Astrocyte of the hippocampus (primary cell): ENCODE measurements at places on chromosomes 1 and 21.

- no peak for DNase-seq
These were observed 1.6 kb downstream of the C1orf105 start for GRCh38 chr1:172421974-172422604.

DNA sequence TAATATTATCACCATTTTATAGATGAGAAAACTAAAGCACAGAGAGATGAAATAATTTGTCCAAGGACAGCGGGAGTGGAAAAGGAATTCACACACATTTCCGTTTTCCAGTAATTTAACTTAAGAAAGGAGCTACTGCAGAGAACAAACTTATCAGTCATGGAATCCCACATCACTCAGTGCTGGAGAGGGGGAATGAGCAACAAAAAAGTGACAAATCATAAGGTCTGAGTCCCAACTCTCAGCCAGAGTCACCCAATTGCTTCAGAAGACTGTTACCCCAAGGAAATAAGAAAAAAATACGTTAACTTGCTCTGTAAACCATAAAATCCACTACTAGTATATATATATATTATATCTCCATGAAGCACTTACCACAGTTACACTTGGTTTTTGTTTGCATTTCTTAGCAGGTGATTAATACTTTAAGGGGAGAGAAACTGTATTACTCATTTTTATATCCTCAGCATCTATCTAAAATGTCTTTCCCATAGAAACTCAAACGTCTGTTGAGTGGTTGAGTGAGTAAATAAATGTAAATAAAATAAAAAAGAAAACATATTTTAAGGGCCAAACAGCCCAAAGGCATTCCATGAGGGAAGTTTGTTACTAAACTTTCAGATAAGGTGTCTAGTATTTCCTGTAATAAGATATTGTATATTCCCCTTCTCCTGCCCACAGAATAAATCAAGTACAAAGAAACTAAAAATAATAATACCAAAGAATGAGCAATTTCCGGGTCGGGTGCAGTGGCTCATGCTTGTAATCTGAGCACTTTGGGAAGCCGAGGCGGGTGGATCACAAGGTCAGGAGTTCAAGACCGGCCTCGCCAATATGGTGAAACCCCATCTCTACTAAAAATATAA lies 76.8 kb downstream of the SLC45A1 start:
- DNase-seq, result peak; percentile 62

- DNase-seq, result peak; percentile 26
These were observed 8.7 kb downstream of the NPHP4 start for GRCh38 chr1:5983361-5984103.

DNA sequence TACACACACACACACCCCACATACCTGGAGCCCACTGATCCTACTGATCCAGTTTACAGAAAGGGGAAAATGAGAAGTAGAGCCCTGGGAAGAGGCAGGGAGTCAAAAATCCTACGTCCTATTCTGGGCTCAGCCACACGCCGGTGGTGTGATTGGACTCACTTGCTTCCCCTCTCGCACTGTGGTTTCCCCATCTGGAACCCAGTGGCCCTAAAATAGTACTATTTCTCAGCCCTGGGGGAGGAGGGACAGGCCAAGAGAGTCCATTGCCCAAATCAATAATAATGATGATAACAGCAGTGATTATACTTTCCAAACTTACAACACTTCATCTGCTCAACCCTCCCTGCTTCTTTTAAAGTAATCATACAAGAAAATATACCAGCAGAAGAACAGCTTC lies 2.9 kb upstream of the PIGR start:
- DNase-seq, result no peak

DNA sequence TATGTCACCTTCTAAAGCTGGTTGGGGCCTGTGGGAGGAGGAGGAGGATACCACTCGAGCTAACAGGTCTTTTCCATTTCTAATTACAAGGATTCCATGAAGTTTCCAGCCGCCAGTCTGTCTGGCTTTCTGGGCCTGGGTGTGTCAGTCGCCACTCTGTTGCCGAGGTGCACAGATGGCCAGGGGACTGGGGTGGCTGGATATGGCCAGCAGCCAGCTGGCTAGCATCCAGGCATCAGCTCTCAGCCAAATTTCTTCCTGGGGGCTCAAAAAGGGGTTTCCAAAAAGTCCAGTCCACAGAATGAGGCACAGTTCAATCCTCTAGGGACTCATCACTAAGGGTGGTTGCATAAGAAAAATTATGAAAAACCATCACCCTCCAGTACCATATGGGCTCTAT lies 32.4 kb downstream of the ITPKB start:
- no peak for DNase-seq

- DNase-seq, result no peak
These were observed 643.0 kb downstream of the KIF26B start for GRCh38 chr1:245797592-245798348.

GRCh38 chr1:192529031-192529755 lies 46.4 kb upstream of the RGS1 start:
- no peak for DNase-seq

GRCh38 chr1:72357411-72357810 lies 75.1 kb upstream of the NEGR1 start:
- peak; percentile 2 for DNase-seq

GRCh38 chr1:244280201-244280600 lies 171.5 kb downstream of the ADSS2 start:
- no peak for DNase-seq

GRCh38 chr1:76876655-76877395 lies 9.5 kb downstream of the ST6GALNAC5 start:
- no peak for DNase-seq

- DNase-seq, result peak; percentile 23
These were observed 31.1 kb downstream of the KPNA6 start for GRCh38 chr1:32138965-32139364.

GRCh38 chr1:45148209-45148825 lies 58.1 kb downstream of the ZSWIM5 start:
- DNase-seq, result no peak

- peak; percentile 61 for DNase-seq
These were observed 120.3 kb downstream of the PPIAL4G start for GRCh38 chr1:148362626-148363438.

DNA sequence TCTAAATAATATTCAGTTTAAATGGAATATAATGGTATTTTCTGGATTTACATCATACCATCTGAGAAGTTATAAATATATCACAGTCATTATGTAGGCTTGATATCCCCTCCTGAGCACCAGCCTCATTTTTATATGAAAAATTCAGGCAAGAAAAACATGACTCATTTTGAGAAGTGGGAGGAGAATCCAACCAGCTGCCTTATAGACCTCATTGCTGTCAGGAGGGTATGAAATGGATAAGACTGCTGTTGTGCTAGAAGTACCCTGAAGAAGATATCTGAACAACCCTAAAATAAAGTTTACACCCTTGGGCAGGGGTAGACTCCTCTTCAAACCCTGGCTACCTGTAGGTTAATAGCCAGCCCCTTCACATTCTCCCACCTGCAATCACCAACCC lies 8.8 kb downstream of the GIPC2 start:
- no peak for DNase-seq

GRCh38 chr1:27427816-27428315 lies 35.4 kb downstream of the GPR3 start:
- no peak for DNase-seq
